Brain (organoid and tissue), 16 donors: ENCODE measurements at places on chromosomes 4 and X. TPM values are rescaled to one million over a fixed set of nuclear protein-coding genes. Genes with fewer than 3 reads are reported as not detected.

DNA sequence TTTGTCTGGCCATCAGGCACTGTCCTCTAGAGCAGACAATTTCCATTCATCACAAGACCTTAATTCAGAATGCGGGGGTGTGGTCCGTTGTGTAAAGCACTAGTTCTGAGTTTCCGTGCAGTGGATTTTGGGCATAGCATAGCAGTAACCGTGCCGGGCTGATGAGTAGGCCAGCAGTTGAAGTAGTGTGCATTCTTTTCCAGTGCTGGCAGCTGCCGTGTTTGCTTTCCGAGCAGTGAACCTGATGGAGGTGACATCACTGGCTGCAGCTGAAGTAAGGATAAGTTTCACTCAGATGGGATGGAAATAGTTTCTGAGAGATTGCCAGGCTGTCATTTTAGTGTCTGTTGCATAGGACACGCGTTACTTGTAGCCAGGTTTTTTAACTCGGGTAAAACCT lies 107.0 kb upstream of the STIM2 start:
- DNase-seq, result no peak

LIMCH1 gene
- polyA plus RNA-seq, result 28.2 TPM

GRCh38 chr4:72326692-72327632 lies 242.1 kb downstream of the ADAMTS3 start:
- peak; percentile 77 for DNase-seq

SPANXA1 gene
- not detected for polyA plus RNA-seq

DNA sequence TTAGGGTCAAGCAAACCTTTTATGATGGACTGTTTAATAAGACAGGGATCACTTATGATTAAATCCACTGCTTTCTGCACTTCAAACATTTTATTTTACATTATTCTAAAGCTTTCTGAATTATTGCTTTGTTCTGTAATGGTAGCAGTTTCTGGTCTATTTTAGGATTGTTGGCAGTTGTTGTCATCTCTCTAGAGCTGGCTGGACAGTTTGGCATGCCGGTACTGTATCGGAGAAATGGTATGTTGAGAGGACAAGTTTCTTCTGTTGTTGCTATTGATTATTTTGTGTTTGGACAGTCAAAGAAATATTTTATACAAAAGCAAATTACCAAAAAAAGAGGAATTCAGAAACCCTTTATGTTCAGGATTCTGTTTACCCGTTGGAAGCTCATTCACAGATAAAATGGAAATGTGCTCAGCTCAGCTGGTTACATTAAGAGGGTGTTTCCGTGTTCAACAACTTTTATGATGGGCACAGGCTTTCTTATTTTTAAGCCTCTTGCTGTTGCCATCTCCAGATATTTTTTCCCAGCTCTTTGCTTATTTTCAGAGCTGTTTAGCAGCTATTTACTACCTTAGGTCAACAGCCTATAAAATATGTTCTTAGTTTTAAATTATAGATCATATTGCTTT lies 214.6 kb upstream of the IGFBP7 start:
- no peak for DNase-seq

PNMA5 gene
- 6.9 TPM for polyA plus RNA-seq

DNA sequence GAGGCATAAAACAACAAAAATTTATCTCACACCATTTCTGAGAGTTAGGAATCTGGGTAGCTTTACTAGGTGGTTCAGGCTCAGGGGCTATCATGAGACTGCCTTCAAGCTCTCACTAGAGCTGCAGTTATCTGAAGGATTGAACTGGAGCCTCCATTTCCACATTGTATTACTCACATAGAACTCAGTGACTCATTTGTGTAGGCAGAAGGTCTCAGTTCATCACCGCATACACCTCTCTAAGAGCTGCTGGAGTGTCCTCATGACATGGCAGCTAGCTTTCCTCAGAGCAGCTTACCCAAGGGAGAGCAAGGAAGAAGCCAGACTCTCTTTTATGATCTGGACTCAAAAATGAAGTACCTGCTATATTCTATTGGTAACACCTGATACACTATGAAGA lies 389.2 kb downstream of the IQCM start:
- DNase-seq, result no peak

DNA sequence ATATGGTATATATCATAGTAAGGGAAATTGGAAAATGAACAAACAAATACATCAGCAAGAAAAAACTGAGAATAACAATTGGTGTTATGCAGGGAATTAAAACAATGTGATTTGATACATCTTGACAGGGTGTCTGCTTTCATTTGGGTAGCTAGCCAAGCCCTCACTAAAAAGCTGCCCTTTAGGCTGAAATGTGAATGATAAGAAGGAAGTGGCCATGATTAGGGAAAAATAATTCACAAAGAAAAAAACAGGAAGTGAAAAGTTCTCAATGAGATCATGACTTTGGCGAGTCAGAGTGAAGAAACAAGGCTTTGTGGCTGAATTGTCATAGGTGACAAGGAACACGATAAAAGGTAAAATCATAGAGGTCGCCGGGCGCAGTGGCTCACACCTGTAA lies 675.8 kb upstream of the SLIT2 start:
- no peak for DNase-seq

GRCh38 chr4:74658116-74658515 lies 136.2 kb downstream of the BTC start:
- DNase-seq, result no peak

DNA sequence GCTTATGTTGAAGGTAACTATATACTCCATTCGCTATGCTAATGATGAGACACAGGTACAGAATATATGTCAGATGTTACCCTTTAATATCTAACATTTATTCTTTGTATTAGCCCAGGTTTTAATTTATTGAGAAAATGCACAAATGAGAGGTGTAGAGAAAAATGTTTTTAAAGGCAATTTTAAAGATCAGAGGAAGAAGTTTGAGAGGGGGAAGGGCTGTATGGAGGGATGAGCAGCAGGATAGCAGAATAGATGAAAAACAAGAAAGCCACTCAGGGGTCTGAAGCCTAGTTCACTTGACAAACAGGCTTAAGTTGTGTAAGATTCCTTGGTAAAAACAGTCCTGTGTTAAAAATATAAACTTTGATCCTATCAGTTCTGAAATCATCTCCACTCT lies 3.7 kb downstream of the MAB21L2 start:
- DNase-seq, result no peak

DNA sequence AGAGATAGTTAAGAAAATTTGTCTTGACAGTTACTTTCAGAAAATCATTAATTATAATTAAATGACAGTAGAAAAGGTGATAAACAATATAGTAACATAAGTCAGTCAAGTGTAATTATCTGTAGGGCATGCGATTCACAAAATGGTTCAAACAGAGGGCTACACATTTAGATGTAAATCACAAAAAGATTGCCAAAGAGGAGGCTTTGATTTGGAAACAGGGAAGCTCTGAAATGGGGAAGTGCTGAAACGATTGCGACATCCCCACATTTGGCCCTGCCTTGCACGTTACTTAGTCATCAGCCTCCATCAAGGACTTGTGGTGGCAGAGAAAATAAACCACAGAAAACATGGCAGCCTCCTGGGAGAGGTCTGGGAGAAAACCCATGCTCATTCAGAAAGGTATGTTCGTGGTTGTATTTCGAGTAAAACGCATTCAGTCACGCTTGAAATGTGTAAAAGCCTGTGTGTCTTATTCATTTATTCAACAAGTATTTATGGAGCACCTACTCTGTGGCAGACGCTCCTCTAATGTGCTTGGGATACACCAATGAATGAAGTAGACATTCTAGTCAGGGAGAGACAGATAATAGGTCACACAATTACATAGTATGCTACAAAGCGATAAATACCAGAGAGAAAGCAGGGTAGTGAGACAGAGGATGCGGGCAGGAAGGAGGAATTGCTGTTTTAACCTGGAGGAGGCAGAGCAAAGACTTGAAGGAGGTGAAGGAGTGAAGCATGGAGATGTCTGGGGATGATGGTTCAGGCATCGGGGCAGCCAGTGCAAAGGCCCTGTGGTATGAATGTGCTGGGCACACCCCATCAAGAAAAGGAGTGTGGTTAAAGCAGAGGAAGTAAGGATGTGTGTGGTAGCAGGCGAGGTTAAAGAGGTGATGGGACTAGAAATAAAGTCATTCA lies 7.8 kb downstream of the RBM47 start:
- DNase-seq, result no peak

- DNase-seq, result no peak
Measured at GRCh38 chr4:147525494-147526271, 44.8 kb downstream of the EDNRA start.

GPRASP1 gene
- polyA plus RNA-seq, result 14.6 TPM

CSN1S1 gene
- polyA plus RNA-seq, result not detected

GRCh38 chrX:42485601-42486000 lies 292.4 kb downstream of the PPP1R2C start:
- DNase-seq, result no peak

DNA sequence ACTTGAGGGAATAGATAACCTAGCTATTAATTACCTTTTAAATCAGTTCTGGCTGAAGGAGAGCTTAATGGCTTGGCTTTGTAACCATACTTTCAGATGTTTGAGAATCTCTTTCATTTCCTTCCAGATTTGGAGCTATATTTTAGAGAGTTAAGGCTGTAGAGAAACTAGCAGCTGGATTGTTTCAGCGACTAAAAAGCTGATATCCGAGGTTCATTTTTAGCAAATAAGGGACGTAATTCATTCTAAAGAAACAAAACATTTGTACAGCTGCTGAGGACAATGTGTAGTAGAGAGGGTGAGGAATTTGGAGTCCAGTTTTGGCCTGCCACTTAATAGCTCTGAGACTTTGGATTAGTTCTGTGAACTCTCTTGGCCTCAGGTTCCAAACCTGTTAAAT lies 12.2 kb downstream of the OSTC start:
- DNase-seq, result no peak

ASMT gene
- not detected for polyA plus RNA-seq
